CD4-positive, alpha-beta T cell treated with Interleukin-6 at 100 ng/mL for 8 hours (primary cell): ENCODE measurements at places on chromosomes 2 and 18.

DNA sequence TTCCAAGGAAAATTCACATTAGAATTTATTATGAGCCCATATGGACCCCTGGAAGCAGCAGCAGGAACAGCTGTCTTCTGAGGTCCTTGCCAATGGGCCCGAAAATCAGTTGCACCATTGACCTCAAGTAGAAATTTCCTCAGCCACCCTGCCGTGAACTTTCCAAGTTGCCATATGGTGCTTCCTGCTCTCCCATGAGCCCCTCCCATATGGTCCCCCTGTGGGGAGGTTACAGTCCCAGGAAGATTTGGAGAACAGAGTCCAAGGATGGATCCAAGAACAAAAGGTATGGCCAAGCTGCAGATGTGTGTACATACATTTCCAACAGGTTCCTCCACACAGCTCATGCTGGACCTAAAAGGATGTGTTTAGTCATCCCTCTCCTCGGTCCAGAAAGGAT, 34.6 kb downstream of the DIPK1C start:
- no peak for DNase-seq

DNA sequence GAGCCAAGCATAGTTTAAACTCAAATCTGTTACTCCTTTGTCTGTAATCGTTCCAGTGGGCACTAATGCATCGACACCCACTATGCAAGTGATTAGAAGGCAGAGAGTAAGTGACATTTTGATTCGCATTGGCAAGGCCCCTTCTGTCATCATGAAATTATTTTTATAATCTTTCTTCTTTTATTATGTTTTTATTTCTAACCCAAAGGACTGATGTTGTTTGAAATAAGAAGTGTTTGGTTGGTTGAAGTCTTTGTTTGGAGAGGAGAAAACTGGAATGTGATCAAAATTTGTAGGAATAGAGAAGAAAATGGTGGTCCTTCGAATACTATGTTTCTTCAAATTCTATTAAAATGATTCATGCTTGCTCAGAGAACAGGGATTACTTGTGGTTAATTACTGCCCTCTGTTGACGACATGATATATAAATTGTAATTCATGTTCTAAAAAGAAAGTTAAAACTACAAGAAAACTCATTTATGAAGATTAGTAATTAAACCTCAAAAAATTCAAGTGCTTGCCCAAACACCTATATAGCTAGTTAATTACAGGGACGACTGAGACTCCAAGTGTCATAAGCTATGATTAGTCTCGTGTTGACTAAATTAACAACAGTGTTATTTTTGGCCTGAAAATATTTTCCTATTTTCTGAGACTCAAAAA, 26.4 kb upstream of the TFPI start:
- no peak for DNase-seq

- DNase-seq = no peak
Observed at GRCh38 chr2:227082286-227082685, 81.7 kb downstream of the COL4A4 start.

- DNase-seq = no peak
Observed at GRCh38 chr2:105085525-105085924, 47.7 kb downstream of the MRPS9 start.
